C1 segment of cervical spinal cord (tissue), 14 donors: ENCODE measurements at places on chromosomes 5 and 9.

GRCh38 chr9:14281136-14281795, 32.7 kb downstream of the NFIB start:
- DNase-seq = no peak

- no peak for DNase-seq
Measured at GRCh38 chr5:112534611-112535255, 115.7 kb upstream of the EPB41L4A start.

DNA sequence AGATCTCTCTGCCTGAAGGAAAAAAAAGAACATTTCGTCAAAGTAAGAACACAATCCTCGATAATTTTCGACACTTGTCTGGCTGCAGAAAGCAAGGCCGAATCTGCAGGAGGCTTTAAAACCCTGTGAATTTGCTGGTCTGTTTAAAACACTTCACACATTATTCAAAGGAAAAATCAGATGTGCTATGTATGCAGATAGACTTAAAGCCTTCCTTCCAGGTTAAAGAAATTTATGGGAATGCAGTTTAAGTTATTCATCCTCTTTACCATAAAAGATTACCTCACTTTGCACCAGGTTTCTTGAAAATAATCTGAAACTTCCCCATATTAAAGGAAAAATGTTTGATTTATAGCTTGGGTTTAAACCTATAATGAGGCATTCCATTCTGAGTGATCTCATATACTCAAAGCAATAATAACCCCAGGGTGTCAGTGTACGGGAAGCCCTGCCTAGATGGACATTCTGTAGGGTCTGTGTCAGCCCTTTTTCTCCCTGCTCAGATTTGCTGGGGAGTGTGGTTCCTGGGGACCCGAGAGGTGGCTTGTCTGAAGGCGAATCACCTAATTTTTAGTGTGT, 323.5 kb upstream of the SLC24A2 start:
- no peak for DNase-seq

- no peak for DNase-seq
Measured at GRCh38 chr9:135562235-135562745, 734 bp downstream of the PAEP start.

DNA sequence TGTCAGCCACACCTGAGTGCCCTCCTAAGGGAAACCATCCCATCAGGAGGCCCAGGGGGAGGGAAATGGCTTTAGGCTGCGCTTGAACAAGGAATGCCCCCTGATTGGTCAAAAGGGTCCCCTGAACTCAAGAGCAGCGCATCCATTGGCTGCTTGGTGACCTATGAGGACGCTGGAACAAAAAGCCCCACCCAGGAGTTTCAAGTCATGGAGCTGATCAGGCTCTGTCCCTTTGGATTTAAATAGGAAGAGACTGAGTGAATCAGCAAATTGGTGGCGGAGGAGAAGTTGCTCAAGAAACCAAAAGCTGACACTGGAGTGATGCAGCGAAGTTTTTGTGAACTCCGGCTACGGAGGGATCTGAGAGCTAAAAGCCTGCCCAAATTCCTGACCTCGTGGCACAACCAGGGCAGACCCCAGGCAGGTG, 66.7 kb downstream of the SMIM23 start:
- DNase-seq = no peak

- no peak for DNase-seq
Measured at GRCh38 chr5:157479612-157480510, 19.8 kb downstream of the NIPAL4 start.

GRCh38 chr5:112737070-112737462, 619 bp upstream of the APC start:
- DNase-seq = no peak

- DNase-seq = no peak
Measured at GRCh38 chr9:92964607-92965060, 17.3 kb downstream of the FGD3 start.

GRCh38 chr9:93130861-93131481, 3.1 kb downstream of the NINJ1 start:
- DNase-seq = no peak

DNA sequence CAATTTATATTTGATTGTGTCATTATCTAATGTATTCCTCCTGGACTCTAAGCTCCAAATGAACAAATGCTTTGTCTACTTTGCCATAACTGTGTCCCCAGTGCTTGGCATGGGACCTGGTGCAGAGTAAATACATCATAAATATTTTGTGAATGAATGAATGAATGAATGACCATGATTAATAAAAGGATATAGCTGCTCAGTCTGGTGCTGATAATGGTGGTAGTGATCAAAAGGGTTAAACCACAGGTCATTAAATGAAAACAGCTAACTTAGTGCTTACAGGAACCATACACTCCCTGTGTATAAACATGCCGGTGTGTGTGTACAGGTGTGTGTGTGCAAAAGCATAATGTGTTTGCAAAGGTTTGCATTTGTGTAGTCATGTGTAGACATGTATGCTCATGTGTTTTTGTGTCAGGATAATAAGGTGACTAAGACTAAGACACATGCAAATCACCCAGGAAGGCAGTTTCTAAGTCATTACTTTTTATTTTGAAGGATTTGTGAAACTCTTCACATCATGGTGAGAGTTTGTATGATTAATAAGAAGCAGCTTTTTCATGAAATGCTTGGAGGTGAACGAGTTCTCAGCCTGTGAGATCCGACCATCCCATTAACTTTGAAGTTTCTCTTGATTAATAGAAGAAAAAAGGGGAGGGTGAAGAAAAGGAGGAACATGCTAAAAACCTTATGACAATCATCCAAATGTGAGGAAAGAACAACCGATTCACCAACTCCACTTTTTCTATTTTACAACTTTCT, 24.6 kb downstream of the SPARC start:
- DNase-seq = no peak

- peak; percentile 10 for DNase-seq
Measured at GRCh38 chr5:96384353-96384752, 48.7 kb downstream of the PCSK1 start.

GRCh38 chr5:21806943-21807342, 1046.2 kb downstream of the CDH12 start:
- no peak for DNase-seq
